ENCODE measurements at places on chromosomes 7 and 10.

DNA sequence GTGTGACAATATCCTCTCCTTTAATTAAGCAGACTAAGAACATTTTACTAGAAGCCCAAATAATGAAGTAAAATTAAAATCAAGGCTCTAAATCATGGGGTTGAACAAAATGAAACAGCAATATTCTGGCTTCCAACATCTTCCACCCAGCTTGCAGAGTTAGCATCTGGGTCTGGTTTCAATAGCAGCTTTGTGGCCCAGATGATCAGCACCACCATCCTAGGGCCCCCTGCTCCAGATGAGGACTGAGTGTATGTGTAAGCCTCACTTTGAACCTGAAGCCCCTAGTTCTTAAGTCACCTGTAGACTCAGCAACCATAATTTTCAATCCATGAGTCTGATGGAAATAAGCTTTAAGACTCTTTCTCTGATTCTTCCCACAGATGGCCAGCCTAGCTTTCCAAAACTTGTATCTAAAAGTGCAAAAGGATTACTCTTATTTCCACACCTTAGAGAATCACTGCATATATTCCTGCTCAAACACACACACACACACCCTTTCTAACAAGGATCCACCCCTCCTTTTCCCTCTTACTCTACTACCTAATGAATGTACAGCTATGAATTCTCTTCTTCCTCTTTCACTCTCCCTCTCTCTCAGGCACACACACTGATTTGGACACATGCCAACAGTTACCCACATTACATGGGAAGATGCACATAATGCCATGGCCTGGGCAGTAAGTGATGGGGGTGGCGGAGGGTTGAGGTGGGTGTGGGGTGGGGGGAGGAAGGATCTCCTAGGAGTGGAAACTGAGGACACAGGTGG, 3.5 kb downstream of the DENND11 start:
- no peak for DNase-seq

GRCh38 chr10:36171556-36171952, 529.5 kb upstream of the FZD8 start:
- DNase-seq = no peak

- DNase-seq = no peak
Observed at GRCh38 chr10:92131275-92131820, 159.5 kb downstream of the CPEB3 start.

DNA sequence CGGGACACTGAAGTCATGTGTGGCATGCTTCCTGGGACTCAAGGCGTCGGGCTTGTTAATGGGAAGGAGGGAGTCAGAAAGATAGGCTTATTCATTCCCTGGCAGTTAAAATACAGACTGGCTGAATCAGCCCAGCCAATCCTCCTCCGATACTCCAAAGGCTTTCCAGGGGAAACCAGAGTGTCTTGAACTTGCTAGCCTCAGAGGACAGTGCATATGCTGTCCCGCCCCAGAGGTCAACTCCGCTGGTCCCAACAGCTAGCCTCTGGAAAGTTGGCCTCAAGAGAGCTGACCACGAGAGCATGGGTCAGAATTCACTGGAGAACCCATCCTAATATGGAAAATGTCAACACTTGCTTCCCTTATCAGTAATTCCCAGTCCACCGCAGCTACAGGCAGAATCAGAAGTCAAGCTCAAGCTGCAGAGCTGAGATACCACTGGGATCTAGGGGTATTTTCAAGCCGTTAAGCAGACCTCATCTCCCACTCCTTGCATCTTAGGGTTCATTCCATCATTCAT, 43.0 kb downstream of the ELMO1 start:
- no peak for DNase-seq

- DNase-seq = no peak
Observed at GRCh38 chr10:27561334-27561733, 57.2 kb downstream of the RAB18 start.

- no peak for DNase-seq
Observed at GRCh38 chr10:29249018-29249417, 39.9 kb upstream of the LYZL1 start.

GRCh38 chr7:121436688-121437087, 40.6 kb upstream of the FAM3C start:
- DNase-seq = no peak
